ENCODE measurements at places on chromosomes 13 and 19.
A peak's percentile ranks its signal among the peaks of the same experiment; 100 is the strongest.

- no peak for DNase-seq
These were observed 1634.2 kb downstream of the PCDH9 start for GRCh38 chr13:65595916-65596315.

GRCh38 chr19:16118489-16119033 is 6.9 kb downstream of the RAB8A start:
- peak; percentile 76 for DNase-seq

GRCh38 chr19:50724522-50725217 is 1.5 kb downstream of the CLEC11A start:
- DNase-seq: peak; percentile 75

- no peak for DNase-seq
These were observed 171.3 kb downstream of the CACNA1A start for GRCh38 chr19:13334801-13335481.

DNA sequence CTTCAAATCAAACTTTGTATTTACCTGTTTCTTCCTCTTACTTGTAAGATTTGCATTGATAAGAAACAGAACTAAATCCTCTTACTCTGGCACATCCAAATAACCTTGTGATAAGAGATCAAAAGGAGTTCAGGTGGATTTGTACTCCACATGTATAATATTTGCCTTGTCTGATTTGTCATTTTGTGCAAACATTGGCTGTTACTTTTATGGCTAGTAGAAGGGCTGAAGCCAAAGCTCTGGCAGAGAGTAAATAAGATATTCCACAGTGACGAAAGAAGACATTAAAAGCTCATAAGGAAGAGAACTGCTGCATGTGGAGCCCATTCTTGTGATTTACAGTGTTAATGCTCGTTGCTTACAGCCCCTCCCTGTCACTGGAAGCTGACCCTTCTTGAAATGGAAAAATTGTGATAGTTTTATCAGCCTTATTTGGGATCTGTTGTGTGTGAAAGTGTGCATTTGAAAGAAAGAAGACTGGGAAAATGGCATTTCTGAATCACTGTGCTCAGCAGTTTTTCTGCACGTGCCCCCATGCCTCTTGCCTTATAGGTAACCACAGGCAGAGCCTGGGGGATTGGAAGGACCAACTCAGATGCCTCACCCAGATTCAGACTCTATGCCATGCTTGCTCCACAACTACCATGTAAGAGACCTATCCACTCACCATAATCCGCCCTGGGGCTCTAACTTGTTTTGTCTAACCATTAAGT is 68.2 kb downstream of the OXGR1 start:
- no peak for DNase-seq

DNA sequence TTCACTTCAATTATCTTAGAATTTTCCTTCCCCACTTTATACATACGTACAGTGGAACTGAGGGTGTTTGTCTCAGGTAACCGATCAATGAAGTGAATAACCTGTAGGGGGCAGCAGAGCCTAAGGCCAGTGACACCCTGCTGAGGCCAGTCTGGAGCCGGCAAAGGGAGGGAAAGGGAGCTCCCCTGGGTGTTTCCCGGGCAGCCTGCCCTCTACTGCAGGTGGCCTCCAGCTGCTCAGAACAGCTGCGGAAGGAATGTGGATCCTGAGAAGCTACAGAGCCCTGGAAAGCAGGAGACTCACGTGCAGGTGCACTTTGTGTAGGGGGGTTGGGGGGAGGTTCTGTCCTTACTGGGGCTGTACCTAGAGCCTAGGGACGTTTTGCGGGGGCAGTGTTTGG is 832 bp upstream of the ZNF491 start:
- DNase-seq: peak; percentile 40

GRCh38 chr19:3658870-3659745 is 32.5 kb upstream of the CACTIN start:
- DNase-seq: no peak

DNA sequence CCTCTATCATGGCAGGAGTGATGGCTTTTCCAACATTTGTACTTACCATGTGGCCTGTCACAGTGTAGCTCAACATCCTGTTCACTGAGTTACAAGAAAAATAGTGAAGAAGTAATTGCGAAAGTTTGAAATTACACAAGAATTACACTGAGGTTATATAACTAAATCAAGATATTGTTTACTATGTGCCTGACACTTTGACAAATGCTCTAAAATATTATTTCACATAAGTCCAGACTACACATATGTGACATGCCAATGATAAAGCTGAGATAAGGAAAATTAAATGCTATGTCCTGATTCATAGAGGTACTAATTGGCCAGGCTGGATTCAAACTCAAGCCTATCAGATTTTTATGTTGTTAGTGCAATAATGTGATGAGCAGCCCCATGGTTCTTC is 451.7 kb downstream of the PCDH9 start:
- no peak for DNase-seq

DNA sequence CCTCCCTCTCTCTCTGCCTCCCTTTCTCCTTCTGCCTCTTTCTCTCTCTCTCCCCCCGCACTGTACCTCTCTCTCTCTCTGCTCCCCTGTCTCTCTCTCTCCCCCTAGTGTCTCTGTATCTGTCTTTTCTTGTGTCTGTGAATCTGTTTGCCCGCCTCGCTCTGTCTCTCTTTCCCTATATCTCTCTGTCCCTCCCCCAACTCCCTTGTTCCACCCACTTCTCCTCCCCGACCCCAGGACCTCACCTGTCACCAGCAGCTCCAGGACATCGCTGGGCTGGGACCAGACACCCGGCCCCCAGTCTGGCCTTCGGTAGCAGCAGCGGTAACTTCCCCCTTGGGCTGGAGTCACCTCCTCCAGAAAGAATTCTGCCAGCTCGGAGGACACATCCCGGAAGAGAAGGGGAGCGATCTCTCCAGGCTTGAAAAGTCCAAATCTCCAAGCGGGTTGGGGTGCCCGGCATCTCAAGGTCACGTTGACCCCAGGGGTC is 3.9 kb downstream of the OSCAR start:
- DNase-seq: no peak

DNA sequence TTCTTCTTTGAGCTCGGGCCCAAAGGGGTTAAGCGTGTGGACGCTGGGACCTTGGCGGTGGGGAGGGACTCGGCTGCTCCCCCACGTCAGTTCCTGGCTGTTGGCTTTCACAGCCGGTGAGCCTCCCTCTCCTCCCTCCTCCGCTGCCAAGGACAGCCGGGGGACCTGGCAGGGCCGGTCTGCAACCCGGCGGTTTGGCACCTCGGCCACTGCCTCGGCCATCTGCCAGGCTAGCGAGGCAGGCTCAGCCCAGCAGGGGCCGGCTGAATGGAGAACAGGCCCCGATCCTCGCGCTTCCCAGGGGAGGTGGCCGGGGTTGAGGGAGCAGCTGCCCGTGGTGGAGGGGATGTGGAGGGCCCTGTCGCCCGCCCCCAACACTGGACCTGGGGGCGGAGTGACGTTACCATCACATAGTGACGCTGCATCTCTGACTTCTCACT is 5.0 kb downstream of the TLE5 start:
- DNase-seq: no peak

Measured in activated B cell treated with CpG ODN at 0.5 μM for 24 hours (primary cell).